Hair follicle dermal papilla cell (primary cell): ENCODE measurements at places on chromosomes 16 and 17. TPM values are rescaled to one million over a fixed set of nuclear protein-coding genes. Genes with fewer than 3 reads are reported as not detected.

Gene PERCC1
- total RNA-seq, result not detected in 2 replicates

Gene EVI2B
- total RNA-seq, result 0.32 and 1.5 TPM in 2 replicates

Gene DOC2A
- not detected in 2 replicates for total RNA-seq

Gene CES3
- total RNA-seq, result 0.12 and 0.16 TPM in 2 replicates

Gene SDR42E1
- 1.9 and 2.1 TPM in 2 replicates for total RNA-seq

Gene EARS2
- total RNA-seq, result 35.9 and 48.7 TPM in 2 replicates

Gene AARSD1
- 15.3 and 16.4 TPM in 2 replicates for total RNA-seq

Gene FADS6
- total RNA-seq, result not detected in 2 replicates

Gene SRCIN1
- total RNA-seq, result under 0.01 TPM in 1 of 2 replicates, not detected in the other
